Stimulated activated CD4-positive, alpha-beta T cell treated with anti-CD3 and anti-CD28 coated beads, TNF-alpha, amount 100 ng/mL, for 24 hours (primary cell): ENCODE measurements at places on chromosomes 3 and 15.

GRCh38 chr3:194871864-194872668, 186.4 kb downstream of the FAM43A start:
- DNase-seq = no peak

GRCh38 chr15:40844696-40845030, 815 bp downstream of the SPINT1 start:
- DNase-seq = no peak

DNA sequence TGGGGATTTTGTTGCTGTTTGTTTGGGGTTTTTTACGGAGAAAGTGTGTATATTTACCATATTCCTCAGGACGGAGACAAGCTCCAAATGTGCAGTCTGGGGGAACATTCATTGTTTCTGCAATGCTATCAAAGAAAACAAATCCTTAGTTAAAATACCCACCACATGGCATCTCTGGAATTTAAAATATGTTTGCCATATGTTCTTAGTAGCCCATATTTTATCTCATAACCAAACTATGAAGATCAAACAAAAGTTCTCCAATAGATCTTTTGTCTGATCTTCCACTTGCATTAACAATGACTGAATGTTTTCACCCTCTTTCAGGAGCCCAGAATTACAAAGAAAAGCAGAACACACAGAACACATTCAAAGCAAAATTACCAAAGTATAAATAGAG, 35.3 kb downstream of the EFHB start:
- no peak for DNase-seq

GRCh38 chr3:123157209-123157597, 44.5 kb upstream of the SEC22A start:
- DNase-seq = no peak

DNA sequence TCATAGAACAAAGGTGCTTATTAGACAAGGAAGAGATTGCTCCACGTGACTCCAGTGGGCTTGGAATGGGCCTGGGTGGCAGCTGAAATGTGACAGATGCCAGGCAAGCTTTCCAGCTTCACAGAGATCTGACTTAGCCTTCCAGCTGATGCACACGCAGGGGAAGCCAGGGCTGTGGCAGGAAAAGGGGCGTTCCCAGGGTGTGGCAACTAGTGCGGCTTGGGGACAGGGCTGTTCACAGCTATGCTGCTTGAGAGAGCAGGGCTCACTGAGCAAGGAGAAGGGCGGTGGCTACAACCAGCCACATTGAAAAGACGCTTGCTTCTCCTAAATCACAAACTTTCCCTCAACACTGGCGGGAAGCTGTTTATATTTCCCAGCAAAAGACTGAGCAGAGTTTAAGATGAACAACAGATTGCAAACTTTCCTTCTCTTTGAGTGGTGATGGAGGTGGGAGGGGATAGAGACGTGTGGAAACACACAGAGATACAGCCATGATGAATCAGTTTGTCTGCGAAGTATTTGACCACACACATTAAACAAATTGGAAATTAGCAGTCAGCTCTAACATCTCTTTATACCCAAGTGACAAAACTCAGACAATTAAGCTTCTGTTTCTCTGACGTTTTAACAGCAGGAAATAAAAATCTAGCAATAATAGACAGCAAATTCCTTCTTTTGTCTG, 127.5 kb downstream of the BDH1 start:
- peak; percentile 18 for DNase-seq

DNA sequence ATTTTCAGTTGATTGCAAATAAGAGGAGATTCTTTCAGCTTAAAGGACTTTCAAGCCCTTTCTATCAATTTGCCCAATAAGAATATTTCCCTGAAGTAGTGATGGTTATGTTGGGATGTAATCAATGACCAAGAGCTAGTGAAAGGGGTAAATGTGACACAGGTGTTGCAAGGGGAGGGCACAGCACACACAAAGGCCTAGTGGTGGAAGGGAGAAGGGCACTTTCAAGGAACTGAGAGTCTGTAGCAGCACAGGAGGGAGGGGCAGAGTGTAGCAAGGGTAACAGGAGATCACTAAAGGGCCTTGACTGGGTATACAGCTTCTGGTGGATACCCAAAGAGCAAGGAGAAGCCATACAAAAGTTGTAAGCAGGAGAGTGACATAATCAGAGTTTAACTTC, 217.8 kb upstream of the ARHGEF26 start:
- DNase-seq = no peak

DNA sequence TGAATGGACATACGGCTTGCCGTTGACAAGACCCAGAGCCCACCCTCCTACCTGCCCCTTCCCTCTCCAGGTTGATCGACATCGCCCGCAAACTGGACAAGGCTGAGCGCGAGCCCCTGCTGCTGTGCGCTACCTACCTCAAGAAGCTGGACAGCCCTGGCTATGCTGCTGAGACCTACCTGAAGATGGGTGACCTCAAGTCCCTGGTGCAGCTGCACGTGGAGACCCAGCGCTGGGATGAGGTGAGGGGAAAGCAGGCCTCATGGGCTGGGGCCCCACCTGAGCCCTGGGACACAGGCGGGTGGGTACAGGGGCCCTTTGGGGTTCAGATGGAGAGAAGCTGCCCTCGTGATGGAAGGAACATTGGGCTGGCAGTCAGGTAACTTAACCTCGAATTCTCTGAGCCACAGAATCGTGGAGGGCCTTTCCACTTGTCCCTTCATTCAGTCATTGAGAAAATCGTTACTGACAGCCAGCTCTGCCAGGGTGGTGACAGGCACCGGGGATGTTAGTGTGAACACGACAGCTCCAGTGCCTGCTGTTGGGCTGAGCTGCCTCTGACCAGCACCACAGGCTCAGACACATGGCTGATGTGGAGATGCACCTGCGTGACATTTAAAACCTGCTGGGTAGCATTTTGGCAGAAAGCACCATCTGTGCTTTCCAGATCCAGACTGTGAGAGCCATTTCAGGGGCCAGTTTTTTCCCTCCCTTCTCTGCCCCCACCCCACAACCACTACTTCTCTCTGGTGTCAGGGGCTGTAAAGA, 25.6 kb upstream of the RHO start:
- DNase-seq = no peak

DNA sequence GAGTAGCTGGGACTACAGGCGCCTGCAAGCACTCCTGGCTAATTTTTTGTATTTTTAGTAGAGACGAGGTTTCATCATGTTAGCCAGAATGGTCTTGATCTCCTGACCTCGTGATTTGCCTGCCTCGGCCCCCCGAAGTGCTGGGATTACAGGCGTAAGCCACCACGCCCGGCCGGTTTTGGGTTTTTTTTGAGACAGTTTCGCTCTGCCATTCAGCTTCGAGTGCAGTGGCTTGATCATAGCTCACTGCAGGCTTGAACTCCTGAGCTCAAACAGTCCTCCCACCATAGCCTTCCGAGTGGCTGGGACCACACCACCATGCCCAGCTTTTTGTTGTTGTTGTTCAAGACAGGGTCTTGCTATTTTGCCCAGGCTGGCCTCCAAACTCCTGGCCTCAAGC, 16.0 kb upstream of the SCAP start:
- DNase-seq = no peak

- no peak for DNase-seq
These were observed 1.2 kb downstream of the CYP1A2 start for GRCh38 chr15:74749832-74750231.

DNA sequence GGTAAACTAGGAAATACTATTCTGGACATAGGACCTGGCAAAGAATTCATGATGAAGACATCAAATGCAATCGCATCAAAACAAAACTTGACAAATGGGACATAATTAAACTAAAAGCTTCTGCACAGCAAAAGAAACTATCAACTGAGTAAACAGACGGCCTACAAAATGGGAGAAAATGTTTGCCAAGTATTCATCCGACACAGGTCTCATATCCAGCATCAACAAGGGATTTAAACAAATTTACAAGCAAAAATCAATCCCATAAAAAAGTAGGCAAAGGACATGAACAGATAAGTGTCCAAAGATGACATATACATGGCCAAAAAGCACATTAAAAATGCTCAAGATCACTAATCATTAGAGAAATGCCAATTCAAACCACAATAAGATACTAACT, 1088.9 kb downstream of the NAALADL2 start:
- no peak for DNase-seq

- DNase-seq = no peak
These were observed 13.1 kb upstream of the ALCAM start for GRCh38 chr3:105353485-105354161.

- DNase-seq = no peak
These were observed 156.4 kb upstream of the CBLB start for GRCh38 chr3:106025151-106025722.

DNA sequence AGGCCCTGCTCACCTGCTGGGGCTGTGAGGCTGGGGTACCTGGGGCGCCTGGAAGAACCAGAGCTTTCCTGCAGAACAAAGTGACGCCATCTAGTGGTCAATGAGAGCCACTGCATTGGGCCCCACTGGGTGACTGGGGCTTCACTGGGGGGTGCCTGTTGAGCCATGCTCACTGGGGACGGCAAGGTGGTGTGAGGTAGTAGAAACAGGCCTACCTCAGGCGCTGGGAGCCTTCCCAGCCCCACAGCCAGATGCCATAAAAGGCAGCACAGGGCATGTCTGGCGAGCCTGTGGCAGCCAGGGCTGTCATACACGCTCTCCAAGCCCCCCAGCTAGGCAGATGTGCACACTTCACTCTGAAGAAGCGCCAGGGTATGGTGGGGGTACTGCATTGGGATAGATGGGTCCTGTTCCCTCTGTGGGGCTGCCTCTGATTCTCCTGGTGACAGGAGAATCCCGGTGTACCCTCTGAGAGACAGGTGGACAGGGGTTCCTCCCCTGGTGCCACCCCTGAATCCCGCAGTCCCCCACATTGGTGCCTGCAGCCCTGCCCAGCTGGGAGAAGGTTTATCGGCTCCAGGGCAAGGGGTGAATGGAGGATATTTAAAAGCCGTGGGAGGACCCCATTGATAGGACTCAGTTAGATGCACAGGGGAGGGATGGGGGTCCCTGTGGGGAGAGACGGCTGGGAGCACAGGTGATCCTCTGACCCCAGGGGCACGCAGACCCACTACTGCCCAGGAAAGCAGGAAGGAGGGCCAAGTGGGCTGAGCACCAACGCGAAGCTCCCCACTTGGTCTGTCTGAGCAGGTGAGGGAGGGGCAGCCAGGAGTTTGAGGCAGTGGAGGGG, 178.8 kb downstream of the NSMCE3 start:
- peak; percentile 46 for DNase-seq

- no peak for DNase-seq
These were observed 25.9 kb upstream of the CAPN7 start for GRCh38 chr3:15180042-15180611.

DNA sequence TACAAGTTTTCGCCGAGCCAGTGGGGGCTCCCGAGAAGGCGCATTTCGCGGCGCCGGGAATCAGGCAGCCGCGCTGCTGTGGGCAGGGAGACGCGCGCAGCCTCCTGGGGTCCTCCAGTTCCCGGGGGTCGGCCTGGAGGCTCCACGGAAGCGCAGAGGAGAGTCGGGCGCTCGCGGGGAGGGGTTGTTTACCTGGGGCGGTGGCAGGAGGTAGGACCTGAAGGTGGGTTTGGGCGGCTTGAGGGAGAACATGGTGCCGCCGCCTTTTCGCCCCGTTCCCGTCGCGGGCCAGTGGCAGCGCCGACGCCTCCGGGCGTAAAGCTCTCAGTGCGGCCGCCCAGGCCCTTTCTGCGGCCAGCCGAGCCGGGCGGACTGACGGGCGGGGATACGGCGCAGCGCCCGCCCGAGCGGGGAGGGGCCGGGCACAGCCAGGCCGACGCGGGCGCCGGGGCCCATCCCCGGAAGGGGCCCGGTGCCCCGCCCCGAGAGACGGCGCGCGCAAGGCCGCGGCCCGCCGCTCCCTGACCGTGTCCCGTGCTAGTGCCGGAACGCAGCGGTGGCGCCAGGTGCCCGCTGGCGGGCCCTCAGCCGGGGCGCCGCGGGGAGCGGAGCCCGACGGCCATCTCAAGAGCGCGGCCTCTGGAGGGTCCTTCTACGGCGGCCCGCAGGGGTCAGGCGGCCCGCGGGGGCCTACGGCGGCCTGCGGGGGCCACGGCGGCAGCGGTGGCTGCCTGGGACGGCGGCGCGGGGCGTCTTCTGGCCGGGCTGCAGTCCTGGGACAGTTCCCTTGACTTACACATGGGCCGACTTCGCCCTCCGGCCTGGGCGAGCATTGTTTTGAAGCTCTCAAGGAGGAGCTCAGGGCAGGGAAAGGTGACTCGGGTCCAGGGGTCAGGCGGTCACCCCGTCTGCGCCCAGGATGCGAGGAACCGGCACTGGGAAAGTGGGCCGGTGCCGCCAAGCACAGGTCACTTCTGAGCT, at the start of gene MTMR10:
TSS of gene MTMR10 (minus strand) at position 374 of the 981 bp plus-strand sequence. CDS start at position 252, 122 bp downstream.
- peak; percentile 35 for DNase-seq

DNA sequence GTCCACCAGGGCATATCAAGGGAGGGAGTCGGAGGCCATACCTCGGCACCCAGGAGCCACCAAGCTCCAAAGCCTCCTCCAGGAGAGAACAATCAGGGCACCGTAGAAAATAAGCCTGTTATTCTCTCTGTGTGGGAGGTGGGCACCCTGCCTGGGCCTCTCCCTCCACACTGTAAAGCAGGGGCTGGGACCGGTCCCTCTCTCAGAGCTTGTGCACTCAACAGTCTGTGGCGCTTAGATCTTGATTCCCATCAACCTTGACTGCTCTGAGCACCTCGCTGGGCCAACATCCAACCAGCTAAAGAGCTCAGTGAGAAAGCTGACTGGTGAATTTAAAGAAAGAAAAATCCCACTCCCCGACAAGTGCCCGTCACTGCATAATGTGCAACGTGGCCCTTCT, 53.0 kb downstream of the PCSK6 start:
- DNase-seq = no peak

- no peak for DNase-seq
These were observed 15.7 kb downstream of the KLHL6 start for GRCh38 chr3:183539811-183540210.

- no peak for DNase-seq
These were observed 611 bp downstream of the CTDSPL2 start for GRCh38 chr15:44427756-44428724.

DNA sequence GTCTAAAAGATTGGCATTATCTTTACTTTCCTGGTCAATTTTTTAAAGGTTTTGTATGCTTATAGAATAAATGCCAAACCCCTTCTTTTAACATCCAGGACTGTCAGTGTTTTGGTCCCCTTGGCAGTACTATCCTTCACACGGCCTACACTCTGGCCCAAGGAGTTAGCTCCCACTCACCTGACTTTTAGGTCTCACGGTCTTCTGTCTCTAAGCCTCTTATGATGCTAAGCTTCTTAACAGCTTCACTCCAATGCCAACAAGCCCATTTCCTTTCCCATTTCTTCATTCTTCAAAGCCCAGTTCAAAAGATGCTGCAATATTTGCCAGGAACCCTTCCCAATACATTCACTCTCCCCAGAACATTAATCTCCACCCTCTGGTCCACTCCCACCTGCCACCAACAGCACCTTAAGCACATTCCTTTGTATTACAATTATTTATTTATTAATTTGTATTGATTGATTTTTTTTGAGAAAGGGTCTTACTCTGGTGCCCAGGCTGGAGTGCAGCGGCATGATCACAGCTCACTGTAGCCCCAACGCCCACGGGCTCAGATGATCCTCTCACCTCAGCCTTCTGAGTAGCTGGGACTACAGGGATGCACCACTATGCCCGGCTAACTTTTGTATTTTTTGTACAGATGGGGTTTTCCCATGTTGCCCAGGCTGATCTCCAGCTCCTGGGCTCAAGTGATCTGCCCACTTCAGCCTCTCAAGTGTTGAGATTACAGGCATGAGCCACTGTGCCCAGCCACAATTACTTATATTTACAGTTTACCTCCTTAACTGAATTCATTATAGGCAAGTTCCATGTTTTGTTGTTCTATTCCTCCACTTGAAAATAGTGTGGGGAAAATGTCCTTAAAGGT, 27.8 kb downstream of the IFT80 start:
- no peak for DNase-seq

GRCh38 chr3:181851063-181851462, 139.3 kb downstream of the SOX2 start:
- no peak for DNase-seq
